ENCODE measurements at places on chromosomes 13 and 19. TPM values are rescaled to one million over a fixed set of nuclear protein-coding genes. Genes with fewer than 3 reads are reported as not detected.

- DNase-seq, result no peak
Measured at GRCh38 chr13:114334305-114335053, 20.2 kb downstream of the CHAMP1 start.

ZNF444 gene
- 31.3 TPM for total RNA-seq

DNA sequence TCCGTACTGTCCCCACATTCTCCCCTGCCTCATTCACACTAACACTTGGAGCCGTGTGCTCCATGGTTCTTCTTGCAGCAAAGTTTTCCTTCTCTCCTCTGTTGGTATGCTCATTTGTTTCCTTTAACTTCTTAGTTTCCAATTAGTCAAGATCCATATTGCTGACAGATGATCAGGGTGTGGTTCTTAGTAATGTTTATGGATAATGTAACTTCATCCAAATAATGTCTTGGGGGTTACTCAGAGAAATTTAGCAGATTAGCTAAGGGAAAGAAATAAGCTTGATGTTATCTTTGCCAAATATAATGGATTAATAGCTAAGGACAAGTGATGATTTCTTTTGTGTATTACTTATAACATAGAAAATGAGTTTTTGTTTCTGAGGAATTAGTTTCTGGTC is 174.4 kb downstream of the NUFIP1 start:
- no peak for DNase-seq

GRCh38 chr19:50198431-50199258 is 4.8 kb upstream of the MYH14 start:
- DNase-seq, result no peak

CARM1 gene
- total RNA-seq, result 19.1 TPM

- no peak for DNase-seq
Measured at GRCh38 chr13:98004107-98004506, 50.6 kb downstream of the IPO5 start.

DNA sequence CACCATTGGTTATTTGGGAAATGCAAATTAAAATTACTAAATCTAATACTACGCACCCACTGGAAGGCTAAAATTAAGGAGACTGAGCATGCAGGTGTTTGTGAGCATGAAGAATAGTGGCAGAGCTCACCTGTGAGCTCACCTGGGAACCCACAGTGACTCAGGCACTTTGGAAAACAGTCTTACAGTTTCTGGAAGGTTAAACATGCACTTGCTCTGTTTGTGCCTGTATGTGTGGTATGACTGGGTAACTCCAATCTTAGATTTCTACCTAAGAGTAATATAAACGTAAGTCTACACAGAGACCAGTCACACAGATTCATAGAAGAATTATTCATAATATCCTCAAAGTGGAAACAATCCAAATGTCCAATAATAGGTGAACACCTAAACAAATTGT is 318.8 kb downstream of the ATP8A2 start:
- no peak for DNase-seq

DNA sequence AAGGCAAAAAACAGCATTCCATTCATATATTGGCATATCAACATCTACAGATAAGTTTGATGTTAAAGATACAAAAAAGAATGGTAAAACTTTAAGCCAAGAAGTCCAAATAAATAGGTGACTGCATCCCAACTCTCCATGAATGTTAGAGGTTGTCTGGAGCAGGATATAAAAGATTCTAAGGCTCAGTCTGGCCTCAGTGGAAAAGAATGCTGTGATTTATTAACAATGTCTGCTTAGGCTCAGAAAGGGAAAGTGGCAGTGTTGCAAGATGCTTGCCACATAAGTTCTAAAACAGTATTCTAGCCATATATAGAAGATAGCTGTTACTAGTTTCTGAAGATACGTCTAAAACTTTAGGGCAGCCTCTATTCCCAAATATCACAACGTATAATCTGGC is 179.8 kb upstream of the NBEA start:
- DNase-seq, result no peak

FAAP24 gene
- 22.0 TPM for total RNA-seq

DNA sequence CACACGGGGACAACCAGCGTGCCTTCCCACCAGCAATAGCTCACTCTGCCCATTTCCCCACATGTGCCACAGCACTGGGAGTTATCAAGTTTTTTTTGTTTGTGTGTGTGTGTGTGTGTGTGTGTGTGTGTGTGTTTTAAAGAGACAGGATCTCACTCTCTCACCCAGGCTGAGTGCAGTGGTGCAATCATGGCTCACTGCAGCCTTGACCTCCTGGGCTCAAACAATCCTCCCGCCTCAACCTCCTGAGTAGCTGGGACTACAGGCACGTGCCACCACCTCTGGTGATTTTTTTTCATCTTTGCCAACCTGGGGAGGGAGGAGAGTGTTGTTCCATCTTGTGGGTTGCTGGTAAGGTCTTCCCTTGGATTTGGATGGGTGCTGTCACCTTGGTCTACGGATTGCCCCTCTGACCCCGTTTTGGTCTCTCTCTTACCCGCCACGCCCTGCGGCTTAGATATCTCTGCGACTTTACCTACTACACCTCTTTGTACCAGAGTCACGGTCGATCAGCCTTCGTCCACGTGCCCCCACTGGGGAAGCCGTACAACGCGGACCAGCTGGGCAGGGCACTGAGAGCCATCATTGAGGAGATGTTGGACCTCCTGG is 22.6 kb downstream of the PGPEP1 start:
- DNase-seq, result no peak

MTUS2 gene
- total RNA-seq, result not detected

NCCRP1 gene
- not detected for total RNA-seq

DNA sequence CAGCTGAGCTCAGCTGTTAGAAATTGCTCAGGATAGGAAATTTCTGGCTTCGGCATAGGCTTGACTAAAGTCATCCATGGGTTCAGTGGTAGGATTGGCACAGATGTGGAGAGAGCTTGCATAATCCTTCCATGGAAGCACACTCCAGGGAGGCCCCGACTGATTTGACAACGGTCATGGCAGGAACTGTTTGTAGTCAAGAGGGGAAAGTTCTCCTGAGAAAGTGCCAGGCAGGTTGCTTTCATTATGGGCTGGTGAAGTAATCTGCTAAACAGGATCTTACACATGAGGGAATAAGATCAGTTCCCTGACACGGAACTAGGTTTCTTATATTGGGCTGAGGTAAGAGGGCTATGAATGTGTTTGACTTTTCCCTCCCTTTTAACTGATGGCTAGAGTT is 120.1 kb downstream of the RGCC start:
- no peak for DNase-seq

ZSCAN4 gene
- total RNA-seq, result not detected

CELF5 gene
- not detected for total RNA-seq

GRCh38 chr13:67133476-67133875 is 96.7 kb downstream of the PCDH9 start:
- no peak for DNase-seq

LGALS14 gene
- not detected for total RNA-seq

- no peak for DNase-seq
Measured at GRCh38 chr13:42766016-42766415, 15.4 kb upstream of the FAM216B start.

GRCh38 chr19:6743714-6744380 is 4.4 kb downstream of the TRIP10 start:
- peak; percentile 27 for DNase-seq

GRCh38 chr13:37225414-37226070 is 120.1 kb upstream of the CSNK1A1L start:
- no peak for DNase-seq

DNA sequence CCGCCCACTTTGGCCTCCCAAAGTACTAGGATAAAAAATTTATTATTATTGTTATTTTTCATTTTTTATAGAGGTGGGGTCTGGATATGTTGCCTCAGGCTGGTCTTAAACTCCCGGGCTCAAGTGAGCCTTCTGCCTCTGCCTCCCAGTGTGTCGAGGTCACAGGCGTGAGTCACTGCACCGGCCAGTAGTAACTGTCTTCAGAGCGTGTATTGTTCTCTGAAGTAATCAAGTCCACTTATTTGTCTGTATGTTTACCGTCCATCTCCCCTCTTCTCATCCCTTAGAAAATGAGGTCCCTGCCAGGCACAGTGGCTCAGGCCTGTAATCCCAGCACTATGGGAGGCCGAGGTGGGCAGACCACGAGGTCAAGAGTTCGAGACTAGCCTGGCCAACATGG is 18.2 kb upstream of the SULT2B1 start:
- DNase-seq, result no peak

- DNase-seq, result no peak
Measured at GRCh38 chr13:43405457-43405856, 381.3 kb downstream of the ENOX1 start.

DNA sequence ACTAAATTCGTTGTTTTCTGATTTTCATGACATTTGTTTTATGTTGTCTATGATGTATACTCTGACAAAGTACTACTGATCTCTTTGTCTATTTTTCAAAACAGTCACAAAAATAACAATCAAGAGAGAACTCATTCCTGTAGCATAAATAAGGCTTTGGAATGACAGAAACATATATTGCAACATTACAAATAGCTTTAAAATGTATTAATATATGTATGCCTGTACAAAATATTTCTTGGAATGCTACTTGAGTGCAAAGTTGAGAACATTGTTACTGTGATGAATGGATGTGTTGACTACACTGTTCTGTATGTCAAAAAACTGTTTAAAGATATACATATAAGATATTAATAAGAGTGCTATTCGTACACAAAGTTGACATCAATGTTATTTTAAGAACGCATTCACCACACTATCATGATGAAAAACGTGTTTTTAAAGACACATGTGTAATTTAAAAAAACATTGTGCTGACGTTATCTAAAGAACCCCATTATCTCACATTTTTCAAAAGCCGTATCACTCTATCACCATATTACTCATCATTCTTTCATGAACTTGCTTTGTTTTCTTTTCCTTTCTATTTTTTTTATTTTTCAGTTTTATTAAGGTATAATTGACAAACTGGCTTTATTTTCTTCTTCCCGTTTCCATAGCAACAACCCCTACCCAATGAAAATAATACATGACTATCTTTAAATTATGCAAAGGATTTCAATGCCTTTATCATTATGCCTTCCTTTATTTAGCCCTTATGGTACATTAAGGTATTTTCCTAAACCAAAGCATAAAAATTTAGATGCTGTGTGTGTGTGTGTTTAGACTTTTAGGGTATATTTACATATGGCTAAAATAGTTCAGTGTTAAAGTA is 918.8 kb downstream of the SLITRK1 start:
- DNase-seq, result peak; percentile 34

HIF3A gene
- not detected for total RNA-seq

DNA sequence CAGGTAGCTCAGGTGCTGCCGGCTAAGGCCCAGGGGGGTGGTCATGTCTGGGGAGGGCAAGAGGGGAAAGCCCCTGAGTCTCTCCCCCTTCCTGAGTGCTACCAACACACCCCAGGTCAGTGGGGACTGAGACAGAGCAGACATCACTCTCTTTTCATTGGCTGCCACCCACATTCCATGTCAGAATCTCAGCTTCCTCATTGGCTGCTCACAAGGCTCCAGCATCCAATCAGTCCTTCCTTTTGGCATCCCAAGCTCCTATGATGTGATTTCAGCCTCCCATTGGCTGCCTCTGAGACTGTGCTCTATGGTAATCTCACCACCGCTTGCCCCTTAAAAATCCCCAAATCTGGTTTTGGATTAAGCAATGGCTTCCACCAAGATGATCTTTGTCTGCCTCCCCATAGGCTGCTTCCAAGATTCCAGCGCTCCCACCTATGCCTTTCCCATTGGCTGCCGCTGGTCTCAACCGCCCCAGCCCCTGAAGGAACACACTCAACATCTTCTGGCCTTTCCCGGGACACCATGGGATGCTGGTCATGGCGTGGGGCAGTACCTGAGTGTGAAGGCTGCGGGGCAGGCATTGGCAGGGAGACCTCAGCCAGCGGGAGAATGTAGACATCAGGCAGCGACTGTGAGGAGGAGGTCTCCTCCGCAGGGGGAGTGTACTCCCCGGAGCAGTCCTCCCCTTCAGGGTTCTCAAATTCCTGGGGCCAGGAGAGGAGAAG is 2.0 kb downstream of the LMTK3 start:
- DNase-seq, result no peak

DNA sequence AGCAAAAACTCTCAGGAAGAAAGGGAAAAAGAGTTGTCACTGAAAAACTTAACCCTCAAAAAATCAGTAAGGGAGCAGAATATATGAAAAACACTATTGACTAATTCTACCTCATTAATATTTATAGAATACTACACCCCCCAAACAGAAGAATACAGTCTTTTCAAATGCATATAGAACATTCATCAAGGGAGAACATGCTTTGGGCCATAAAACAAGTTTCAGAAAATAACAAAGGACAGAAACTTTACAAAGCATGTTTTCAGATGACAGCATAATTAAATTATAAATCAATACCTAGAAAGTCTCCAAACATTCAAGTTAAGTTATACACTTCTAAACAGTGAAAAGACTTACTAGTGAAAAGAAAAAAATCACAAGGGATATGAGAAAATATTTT is 30.5 kb downstream of the SOHLH2 start:
- no peak for DNase-seq
